ENCODE measurements at places on chromosomes 3 and 15.

GRCh38 chr15:100994597-100995446 lies 75.7 kb downstream of the LRRK1 start:
- no peak for DNase-seq

- no peak for DNase-seq
Observed at GRCh38 chr3:94004301-94004910, 24.0 kb downstream of the STX19 start.

DNA sequence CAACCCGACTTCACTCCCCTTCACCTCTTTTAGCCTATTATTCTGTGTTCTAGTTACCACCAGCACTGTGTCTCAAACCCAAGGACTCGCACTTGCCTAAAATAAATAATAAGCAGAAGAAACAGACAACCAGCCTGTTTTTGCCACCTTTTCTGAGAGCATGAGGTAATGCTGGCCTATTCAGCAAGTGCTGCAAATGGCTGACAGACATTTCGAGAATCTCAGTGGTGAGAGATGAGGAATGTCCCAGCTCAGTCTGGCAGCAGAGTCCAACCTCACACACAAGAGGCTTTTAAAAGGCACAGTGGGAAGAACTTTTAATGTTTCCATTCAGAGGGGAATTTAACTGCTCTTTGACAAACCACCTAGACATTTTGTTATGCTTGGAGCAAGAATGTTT lies 143.3 kb upstream of the GMNC start:
- no peak for DNase-seq

DNA sequence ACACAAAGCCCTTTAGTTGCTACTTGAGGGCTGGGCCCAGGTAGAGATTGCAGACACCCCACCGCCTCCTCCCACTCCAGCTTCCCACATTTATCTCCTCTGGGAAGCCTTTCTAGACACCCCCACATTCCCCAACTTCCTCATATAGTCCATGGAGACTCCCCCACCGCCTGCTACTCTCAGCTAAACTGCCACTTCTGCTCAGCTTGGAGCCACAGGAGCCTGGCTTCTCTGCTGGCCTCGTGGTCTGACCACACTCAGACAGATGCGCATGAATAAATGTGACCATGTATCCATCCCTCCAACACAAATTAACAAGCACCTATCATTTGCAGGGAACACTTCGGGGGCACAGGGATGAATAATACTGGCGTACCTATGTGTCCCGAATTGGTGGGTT lies 10.5 kb upstream of the ACSBG1 start:
- no peak for DNase-seq

DNA sequence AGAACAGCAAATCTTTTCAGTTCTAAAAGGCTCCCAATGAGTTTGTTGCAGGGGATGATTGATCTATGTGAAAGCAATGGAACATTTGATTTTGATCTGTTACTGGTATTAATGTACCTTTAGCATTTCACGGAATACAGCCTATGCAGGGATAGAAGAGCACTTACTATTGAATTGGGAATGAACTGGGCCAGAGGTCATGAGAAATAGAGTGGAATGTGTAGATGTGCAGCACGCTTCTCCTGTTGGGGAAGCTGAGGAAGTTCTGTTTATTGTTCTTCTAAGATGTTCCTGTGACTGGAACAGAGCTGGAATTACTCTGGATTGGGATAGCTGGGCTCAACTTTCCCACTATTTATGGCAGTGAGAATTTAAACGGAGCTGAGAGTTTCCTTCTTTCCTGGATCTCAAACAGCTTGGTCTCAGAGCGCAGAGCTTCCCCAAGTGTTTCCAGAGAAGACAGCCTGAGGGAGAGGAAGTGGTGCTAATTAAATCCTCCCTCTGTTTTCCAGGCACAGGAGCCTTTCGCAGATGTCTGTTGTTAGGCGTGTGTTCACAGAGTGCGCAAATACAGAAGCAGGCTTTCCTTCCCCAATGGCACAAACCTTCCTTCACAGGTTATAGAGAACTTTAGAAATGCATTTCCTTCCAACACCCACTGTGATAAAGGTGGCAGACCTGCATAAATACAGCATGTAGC lies 32.5 kb downstream of the TPRG1 start:
- no peak for DNase-seq

- DNase-seq: peak; percentile 39
Observed at GRCh38 chr3:149494022-149494758, 19.7 kb downstream of the TM4SF4 start.

DNA sequence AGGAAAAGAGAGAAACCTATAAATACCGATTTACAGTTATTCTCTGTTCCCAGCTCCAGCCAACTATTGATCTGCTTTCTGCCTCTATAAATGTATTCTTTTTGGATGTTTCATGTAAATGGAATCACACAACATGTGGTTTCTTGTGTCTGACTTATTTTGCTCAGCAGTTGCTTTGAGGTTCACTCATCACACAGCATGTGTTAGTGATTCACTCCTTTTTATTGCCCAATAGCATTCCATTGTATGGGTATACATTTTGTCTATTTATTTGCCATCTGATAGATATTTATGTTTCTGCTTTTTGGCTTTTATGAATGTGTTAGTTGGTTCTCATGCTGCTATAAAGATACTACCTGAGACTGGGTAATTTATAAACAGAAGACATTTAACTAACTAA lies 23.6 kb downstream of the CCR1 start:
- DNase-seq: no peak

GRCh38 chr15:34729886-34730285 lies 24.9 kb downstream of the GJD2 start:
- no peak for DNase-seq

GRCh38 chr3:39021029-39021428 lies 30.7 kb downstream of the SCN11A start:
- no peak for DNase-seq

GRCh38 chr3:184459355-184459754 lies 79.5 kb downstream of the CHRD start:
- no peak for DNase-seq

GRCh38 chr3:102691507-102691906 lies 256.7 kb downstream of the ZPLD1 start:
- DNase-seq: no peak

DNA sequence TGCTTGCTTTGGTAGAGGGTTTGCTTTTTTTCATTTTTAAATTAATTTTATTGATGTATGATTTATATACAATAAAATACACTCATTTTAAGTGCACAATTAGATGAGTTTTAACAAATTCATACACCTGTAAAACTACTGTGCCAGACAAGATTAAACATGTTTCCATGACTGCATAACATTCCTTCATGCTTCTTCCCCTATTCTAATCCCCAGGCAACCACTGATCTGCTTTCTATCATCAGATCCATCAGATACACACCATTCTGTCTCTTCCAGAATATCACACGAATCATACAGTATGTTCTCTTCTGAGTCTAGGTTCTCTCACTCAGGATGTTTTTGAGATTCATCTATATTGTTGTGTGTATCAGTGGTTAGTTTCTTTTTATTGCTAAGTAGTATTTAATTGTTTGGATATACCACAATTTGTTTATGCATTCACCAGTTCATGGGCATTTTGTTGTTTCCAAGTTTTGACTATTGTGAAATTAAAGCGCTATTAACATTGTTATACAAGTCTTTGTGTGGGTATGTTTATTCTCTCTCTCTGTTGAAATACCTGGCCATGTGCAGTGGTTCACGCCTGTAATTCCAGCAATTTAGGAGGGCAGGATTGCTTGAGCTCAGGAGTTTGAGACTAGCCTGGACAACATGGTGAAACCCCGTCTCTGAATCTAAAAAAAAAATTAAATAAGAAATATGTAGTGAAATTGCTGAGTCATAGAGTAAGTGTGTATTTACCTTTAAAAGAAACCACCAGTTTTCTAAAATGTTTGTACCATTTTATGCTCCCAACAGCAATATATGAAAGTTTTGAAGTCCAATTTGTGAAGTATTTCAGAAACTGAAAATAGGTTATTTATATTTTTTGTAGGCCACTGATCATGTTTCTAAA lies 7.0 kb upstream of the TFG start:
- DNase-seq: no peak

DNA sequence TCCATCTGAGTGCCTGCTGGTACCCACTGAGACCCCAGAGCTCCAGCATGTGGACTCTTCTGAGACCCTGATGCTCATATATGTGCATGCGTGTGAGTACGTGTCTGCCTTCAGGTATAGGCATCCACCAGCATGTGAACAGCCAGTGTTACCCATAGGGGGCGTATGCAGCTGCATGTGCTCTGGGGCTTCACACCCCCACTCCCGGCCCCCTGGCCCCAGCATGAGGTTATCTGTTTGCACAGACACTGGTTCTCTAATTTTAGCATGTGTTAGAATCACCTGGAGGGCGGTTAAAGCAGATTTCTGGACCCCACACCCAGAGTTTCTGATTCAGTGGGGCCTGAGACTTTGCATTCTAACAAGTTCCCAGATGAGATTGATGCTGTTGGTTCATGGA lies 824 bp upstream of the CILP start:
- DNase-seq: peak; percentile 10

GRCh38 chr3:161851941-161852566 lies 355.4 kb downstream of the OTOL1 start:
- DNase-seq: peak; percentile 29

DNA sequence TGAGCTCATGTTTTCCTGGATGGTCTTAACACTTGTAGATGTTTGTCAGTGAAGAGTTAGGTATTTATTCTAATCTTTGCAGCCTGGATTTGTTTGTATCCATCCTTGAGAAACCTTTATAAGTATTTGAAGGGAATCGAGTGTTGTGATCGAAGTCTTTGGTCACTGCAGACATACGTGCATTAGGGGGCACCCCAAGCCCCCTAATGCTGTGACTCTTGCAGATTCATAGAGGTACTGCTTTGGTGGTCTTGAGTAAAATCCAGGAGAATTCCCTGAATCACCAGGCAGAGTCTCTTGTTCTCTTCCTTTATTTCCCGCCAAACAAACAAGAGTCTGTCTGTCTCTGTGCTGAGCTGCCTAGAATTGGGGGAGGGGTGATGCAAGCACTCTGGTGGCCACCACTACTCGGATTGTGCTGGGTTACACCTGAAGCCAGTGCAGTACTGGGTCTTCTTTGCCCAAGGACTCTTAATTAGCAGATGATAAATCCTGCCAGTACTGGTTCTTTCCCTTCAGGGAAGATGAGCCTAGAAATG lies 170.5 kb upstream of the POU1F1 start:
- no peak for DNase-seq

DNA sequence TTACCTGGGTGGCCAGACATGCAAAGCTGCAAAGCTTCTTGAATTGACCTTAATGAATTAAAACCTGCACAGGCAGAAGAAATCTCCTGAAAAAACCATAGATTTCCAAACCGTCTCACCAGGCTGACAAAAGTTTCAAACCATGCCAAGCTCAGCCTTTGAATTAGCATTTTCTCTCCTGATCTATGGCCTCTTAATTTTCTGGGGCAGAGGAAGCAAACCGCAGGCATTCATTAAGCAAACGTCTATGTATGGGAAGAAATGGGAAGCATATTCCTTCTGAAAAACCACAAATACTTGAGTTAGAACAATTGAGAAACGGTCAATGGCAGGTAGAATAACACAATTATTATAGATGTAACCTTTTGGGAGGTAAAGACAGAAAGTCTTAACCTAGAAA lies 500.2 kb upstream of the NR2F2 start:
- no peak for DNase-seq

DNA sequence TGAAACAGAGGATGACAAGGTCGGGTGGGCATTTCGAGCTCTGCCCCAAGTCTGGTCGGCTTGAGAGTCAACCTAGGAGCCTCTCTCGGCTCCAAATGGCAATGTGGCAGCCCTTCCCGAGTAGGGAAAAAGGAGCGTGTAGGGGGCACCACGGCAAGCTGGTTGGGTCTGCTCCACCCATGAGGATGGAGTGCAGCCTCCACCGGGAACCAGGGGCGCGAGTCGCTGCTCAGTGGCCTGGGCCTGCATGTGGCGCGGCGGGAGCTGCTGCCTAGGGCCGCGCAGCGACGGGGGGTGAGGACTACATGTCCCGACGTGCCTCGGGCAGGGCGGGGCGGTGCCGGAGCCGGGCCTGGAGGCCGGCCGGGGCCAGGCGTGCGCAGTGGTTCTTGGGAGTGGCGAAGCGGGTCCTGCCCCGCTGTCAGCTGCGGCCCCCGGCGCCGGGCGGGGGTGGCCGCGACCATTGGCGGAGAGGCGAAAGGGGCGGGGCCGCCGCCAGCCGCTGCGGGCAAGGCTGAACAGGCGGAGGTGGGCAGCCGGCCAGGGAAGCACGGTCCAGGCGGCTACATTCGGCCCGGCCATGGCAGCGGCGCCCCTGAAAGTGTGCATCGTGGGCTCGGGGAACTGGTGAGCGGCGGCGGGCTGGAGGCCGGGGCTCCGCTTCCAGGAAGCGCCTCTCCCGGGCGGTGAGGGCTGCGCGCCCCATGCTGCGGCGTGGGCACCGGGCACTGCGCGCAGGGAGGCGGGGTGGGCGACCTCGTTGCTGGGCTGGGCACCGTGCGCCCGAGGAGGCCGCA lies at the start of gene GPD1L:
Gene GPD1L (plus strand): TSS at position 489 of the 797 bp plus-strand sequence. CDS start 92 bp downstream, at position 581.
- peak; percentile 83 for DNase-seq

DNA sequence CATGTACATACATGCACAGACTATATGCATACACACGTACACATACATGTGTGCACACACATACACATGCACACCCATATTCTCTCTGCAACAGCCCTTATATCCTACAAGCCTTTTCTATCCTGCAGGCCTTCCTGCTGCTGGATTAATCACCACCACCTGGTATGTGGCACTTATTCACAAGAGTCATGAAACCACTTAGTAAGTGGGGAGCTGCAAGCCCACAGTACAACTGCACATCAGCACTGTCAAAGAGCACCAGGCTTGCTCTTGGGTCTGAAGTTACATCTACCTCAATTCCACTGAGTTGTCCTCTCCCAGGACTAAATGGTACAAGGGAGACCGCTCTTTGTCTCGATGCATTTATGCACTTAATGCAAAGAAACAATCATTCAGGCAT lies 233.2 kb downstream of the KLF13 start:
- DNase-seq: no peak

DNA sequence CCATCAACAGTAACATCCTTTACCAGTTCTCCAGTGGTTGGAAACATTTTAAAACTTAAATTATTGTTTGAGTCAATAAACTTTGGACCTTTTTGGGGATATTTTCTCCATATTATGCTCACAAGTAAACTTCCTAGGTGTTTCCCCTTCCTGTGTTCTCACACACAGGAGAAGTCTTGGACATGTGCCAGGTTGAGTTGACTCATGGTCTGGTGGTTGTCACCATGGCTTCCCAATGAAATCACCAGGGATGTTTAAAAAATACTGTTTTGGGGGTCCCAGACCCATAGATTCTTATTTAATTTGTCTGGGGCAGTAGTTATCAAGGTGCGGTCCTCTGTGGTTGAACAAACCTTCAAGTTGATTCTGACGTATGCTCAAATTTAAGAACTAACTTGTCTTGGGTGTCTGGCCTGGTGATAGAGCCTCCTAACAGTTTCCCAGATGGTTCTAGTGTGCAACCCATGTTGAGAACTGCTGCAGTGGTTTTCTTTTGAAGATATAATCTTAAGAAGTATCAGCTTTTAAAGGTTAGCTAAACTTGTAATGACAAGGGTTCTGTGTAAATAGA lies 291.8 kb downstream of the EDEM1 start:
- no peak for DNase-seq

DNA sequence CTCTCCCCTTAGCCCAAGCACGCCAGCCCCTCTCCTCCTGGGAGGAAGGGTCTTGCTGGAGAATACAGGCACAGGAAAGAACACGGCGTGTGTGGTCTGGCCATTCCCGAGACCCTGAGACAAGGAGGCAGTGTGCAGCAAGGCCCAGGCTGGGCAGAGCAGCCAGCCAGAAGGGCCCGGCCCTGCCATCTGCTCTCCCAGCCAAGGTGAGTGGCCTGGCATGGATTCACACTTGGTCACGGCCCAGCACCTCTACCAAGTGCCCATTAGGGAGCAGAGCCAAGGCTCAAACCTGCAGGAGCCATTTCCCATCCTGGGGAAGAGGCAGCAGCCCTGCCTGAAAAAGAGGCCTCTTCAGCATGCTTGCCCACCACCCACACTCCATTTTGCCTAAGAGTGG lies 28.6 kb downstream of the MEGF11 start:
- DNase-seq: no peak

GRCh38 chr3:112615989-112616731 lies 24.8 kb downstream of the CCDC80 start:
- DNase-seq: no peak

Data from stimulated activated CD4-positive, alpha-beta T cell treated with anti-CD3 and anti-CD28 coated beads, TNF-alpha, amount 100 ng/mL, for 24 hours (primary cell).